CD8-positive, alpha-beta memory T cell (primary cell): ENCODE measurements at places on chromosomes 1 and 21. TPM values are rescaled to one million over a fixed set of nuclear protein-coding genes. Genes with fewer than 3 reads are reported as not detected.

Gene GBP7
- polyA plus RNA-seq = not detected

Gene TSPAN2
- polyA plus RNA-seq = 7.1 TPM

Gene DCDC2B
- polyA plus RNA-seq = 0.13 TPM

Gene SPRR2A
- not detected for polyA plus RNA-seq
